ENCODE measurements at places on chromosomes 2 and 18.

GRCh38 chr18:32760391-32760790 is 12.4 kb downstream of the KLHL14 start:
- DNase-seq = no peak

- DNase-seq = no peak
Observed at GRCh38 chr18:55128437-55128836, 169.2 kb upstream of the CCDC68 start.

DNA sequence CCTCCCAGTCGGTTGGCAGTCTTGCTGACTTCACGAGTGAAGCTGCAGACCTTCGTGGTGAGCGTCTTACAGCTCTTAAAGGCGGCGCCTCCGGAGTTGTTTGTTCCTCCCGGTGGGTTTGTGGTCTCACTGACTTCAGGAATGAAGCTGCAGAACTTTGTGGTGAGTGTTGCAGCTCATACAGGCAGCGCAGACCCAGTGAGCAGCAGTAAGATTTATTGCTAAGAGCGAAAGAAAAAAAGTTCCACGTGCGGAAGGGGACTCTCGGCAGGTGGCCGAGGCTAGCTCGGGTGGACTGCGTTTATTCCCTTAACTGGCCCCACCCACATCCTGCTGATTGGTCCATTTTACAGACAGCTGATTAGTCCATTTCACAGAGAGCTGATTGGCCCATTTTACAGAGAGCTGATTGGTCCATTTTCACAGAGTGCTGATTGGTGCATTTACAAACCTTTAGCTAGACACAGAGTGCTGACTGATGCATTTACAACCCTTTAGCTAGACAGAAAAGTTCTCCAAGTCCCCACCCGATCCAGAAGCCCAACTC is 240.3 kb downstream of the LRATD1 start:
- DNase-seq = no peak

GRCh38 chr2:8438996-8439395 is 242.9 kb upstream of the ID2 start:
- no peak for DNase-seq

DNA sequence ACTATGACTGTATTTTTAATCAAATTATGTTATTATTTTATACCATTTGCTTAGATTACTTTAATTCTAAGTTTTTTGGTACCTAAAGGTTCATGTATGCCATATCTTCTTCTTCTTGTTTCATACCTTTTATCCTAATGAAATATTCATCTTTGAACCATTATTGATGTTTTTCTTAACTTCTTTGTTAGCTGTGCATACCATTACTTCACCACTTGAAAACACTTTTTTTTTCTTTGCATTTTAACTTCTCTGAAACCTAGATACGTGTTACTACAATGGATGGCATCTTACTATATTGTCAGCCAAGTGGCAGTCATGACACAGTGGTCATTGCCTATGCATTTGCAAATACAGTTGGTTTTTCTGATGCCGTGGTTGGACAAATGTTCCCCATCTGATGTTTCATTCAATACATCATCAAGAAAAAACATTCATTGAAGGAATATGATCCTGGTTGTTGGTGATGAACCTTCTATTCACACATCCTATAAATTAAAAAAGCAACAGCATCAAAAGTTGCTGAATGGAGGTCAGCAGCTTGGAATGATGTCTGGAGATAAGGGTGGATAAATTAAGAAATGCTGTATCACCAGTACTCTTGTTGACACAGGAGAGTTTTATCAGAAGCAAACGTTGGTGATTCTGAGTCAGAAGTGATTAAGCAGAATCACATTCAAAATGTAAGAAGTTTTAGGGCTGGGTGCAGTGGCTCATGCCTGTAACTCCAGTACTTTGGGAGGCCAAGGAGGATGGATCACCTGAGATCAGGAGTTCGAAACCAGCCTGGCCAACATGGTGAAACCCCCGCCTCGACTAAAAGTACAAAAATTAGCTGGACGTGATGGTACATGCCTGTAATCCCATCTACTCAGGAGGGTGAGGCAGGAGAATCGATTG is 7.4 kb downstream of the IL36A start:
- DNase-seq = no peak

- DNase-seq = no peak
Observed at GRCh38 chr18:23958036-23958435, 56.5 kb upstream of the TTC39C start.

GRCh38 chr2:178825183-178825582 is 18.0 kb upstream of the TTN start:
- DNase-seq = no peak
